Activated naive CD4-positive, alpha-beta T cell (primary cell): ENCODE measurements at places on chromosomes 7 and 10.

- no peak for DNase-seq
Measured at GRCh38 chr7:143479055-143479766, 1.5 kb downstream of the TAS2R41 start.

DNA sequence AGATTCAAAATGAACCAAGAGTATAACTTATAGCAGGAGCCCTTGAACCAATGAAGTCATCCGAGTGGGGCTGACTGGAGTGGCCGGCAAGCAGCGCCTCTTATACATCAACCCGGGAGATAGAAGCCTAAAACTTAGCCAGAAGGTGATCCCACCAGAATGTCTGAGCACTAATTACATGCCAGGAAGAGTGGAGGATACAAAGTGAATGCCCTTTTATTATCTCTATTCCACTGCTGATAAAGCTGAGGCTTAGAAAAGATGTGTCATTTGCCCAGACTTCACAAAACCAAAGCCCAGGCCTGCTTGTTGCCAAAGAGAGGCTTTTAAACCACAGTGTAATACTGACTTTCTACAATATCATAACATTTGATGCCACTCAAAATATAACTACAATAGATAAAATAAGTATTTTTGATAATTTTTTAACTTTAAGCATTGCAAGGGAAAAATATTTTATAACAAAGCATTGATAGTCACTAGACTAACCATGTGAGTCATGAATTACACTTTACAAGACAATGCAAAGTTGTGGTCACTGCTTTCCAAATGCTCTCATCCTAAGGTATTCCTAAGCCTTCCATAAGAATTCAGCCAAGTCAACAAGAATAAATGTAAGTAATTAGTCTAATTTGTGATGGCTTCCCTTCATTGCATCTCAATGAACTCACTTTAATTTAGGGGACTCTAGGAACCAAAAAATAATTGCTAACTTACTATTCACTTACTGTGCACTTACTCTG, 58.6 kb upstream of the ARID5B start:
- no peak for DNase-seq

DNA sequence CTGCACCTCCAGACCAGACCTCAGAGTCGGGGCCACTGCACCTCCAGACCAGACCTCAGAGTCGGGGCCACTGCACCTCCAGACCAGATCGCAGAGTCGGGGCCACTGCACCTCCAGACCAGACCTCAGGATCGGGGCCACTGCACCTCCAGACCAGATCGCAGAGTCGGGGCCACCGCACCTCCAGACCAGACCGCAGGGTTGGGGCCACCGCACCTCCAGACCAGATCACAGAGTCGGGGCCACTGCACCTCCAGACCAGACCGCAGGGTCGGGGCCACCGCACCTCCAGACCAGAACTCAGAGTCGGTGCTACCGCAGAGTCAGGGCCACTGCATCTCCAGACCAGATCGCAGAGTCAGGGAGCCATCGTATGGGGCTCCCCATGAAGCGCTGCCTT, 105.9 kb downstream of the ACTR3B start:
- no peak for DNase-seq

DNA sequence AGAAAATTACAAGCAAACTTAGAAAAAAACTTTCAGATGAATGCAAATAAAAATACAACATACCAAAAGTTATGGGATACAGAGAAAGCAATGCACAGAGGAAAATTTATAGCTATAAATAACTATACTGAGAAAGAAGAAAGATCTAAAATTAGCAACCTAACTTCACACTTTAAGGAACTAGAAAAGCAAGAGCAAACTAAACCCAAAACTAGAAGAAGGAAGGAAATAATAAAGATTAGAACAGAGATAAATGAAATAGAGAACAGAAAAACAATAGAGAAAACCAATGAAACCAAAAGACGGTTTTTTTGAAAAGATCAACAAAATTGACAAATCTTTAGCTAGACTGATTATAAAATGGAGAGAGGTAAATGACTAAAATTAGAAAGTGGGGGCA, 9.6 kb upstream of the STRA8 start:
- DNase-seq = no peak

DNA sequence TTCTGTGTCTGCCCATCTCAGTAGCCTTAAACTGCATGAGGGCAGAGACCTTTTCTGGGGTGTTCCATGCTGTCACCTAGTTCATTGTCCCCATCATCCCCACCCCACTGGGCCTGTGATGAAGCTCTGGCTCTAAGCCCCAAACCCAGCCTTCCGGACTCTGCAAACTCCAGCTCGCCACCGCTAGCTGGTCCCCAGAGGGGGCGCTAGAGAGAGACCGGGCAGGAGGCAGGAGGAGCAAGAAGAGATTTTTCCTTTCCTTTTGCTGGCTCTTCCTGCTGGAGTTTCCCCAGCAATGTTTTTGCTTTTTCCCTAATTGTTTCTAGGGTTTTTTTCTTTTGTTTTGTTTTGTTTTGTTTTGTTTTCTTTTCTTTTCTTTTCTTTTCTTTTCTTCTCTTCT, 234.4 kb downstream of the TEX36 start:
- DNase-seq = no peak

GRCh38 chr10:63671317-63671937, 150.2 kb downstream of the REEP3 start:
- DNase-seq = no peak

DNA sequence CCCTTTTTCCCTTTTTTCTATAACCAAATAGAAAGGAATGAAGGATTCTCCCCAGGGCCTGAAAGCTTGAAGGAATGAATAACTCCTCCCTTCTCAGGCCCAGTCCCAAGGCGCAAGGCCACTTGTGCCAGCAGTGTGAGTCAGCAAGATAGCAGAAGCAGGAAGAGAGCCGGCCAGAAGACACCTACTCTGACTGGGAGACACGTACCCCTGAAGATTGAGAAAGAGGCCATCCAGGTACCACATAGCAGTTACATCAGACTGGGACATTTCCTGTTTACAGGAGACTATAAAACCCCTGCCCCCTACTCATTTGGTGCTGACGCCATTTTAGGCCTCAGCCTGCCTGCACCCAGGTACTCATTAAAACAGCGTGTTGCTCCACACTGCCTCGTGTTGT, 65.5 kb downstream of the LRRC17 start:
- no peak for DNase-seq
